ENCODE measurements at places on chromosomes 6 and 20.

GRCh38 chr6:106084989-106085691, 996 bp upstream of the PRDM1 start:
- DNase-seq, result no peak

- no peak for DNase-seq
Observed at GRCh38 chr20:13243826-13244376, 22.8 kb downstream of the ISM1 start.

GRCh38 chr20:19628570-19629134, 129.4 kb upstream of the RIN2 start:
- peak; percentile 45 for DNase-seq

DNA sequence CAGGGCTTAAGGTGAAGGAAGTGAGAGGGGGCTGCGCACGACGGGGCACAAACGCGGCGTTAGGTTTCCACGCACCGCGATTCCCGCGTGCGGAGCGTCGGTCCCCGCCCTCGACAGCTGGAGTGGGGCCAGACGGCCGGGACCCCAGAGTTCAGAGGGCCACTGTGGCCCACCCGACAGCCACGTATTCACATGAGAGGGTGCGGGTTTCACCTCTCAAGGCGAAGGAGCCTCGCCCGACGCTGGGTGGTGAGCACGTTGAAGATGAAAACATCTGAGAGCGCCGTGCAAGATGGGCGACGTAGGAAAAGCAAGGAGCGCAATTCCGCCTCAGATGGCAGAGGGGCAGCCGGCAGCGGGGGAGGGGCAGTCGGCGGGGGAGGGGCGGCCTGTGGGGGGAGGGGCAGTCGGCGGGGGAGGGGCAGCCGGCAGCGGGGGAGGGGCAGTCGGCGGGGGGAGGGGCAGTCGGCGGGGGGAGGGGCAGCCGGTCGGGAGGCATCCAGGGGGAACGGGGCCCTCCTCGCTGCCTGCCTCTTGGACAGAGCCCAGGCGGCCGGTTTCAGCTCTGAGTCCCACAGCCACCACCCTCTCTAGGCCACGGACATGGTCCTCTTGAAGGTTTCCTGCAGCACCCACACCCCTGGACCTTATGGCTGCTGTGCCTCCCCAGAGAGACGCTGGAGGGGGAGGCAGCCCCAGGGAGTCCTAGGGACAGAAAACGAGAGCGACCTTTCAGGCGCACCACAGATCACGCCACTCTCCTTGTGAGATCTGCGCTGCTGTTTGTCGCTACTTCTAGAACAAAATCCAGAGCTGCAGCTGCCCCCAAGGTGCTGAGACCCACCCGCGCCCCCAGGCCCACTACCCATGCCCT, 113.7 kb downstream of the DLL1 start:
- no peak for DNase-seq

Data from stimulated activated CD4-positive, alpha-beta T cell treated with anti-CD3 and anti-CD28 coated beads, Interleukin-1b, Interleukin-23, amount 100 ng/mL, for 48 hours (primary cell).